ENCODE measurements at places on chromosomes 12 and 14. TPM values are rescaled to one million over a fixed set of nuclear protein-coding genes. Genes with fewer than 3 reads are reported as not detected.
A peak's percentile ranks its signal among the peaks of the same experiment; 100 is the strongest.

Gene IAPP
- not detected for total RNA-seq

DNA sequence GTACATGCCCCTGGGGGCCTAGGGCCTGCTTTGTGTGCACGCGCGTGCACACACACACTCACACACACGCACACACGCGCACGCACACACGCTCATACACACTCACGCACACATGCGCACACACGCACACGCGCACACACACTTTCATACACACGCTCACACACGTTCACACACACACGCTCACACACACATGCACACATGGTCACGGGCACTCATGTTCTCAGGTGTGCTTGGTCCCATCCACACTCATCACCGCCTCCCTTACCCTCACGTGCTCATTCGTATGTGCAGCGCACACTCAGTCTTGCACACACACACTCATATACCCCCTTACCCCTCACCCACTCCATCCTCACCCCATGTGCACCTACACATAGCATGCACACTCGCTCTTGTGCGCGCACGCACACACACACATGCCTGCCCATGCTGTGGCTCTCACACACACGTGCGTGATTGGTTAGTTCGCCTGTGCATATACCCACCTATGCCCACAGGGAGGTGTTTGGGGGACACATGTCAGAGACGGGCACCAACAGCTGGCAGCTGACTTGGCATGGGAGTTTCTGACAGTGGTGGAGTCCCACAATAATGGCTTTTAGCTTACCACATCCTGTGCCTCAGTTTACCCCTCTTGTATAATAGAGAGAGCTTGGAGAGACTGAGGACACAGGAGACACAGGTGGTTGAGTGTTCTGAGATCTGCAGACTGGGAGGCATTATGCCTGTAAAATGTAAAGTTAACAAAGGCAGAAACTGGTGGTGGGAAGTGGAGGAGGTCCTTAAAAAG is 28.7 kb downstream of the TSPAN9 start:
- DNase-seq, result no peak

DNA sequence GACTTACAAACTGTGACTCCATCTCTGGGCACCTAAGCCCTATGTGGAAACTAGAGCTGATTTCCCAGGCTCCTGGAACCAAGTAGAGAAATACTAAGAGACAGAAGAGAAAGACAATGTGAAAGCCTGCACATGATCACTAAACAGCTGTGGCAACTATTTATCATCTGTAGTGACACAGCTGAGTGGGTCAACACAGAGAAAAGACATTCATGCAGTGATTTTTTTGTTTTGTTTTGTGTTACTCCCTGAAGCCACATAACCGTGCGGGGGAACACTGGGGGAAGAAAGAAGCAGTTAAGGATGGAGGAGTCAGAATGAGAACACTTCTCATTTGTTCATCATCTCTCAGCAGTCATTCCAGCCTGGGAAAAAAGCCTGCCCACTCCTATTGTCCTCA is 1.5 kb downstream of the PRR4 start:
- DNase-seq, result peak; percentile 5

Gene SIX1
- total RNA-seq, result 42.4 TPM

DNA sequence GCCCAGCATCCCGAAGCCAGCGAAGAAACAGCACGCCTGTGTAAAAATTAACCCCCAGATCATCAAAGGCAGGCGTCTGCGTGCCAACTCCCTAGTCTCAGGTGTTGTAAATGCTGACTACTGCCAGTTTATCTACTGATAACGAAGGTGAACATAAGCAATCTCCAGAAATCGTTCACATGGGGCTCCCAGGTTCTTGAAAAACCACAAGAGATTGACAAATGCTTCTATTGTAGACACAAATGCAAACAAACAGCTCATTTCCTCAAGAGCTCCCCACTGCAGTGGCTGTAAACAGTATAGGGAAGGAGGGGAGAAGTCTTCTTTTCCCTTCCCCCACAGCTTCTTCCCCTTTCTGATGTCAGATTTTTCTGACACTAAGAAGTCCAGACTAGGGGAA is 5.3 kb upstream of the PLEKHG3 start:
- no peak for DNase-seq

DNA sequence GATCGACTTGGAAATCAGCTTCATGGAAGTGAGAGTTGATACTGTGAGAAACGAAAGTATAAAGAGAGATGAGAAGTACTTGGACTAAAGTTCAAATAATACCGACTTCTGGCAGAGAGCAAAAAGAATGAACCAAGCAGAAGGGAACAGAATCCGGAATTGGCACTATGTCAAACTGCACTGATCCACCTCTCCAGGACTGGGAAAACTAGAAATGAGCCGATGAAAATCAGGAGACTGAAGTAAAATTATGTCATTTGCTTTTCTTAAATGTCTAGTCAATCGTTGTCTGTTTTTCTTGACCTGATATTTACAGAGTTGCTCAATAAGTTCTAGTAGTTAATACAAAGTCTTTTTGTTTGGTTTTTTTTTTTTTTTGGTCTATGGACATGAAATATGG is 163.0 kb upstream of the FOXG1 start:
- DNase-seq, result peak; percentile 81

DNA sequence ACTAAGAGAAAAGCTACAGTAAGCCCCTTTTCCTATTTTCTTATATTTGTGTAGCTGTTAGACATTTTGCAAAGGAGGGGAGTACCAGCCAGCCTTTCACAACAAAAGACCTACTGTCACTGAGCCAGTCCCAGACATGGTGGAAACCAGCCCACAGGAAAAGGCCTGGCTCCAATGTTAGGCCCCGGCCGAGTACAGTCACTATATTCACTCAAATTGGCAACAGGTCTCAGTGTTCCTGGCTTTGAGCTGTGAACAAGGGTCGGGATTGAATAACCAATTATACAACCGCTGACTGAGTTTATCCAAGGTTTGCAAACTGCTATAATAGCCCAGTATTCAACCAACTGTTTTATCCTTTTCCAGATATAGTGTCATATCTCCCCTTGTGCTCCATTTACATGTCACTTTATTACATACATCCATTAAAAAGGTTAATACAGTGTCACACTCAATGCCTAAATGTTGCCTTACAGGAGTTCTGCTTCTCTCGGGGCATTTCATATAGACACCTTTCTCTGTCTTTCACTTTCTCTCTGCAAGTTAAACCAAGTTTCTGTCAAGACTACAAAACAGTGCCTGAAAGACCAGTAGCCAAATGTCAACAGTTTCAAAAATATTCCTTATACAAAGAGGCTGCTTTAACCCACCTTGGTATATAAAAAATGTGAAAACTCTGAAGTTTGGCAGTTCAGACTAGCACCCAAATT is 178.1 kb downstream of the SOX5 start:
- peak; percentile 76 for DNase-seq

All from tongue (tissue), 3 donors.